Activated CD4-positive, alpha-beta T cell treated with anti-CD3 and anti-CD28 coated beads for 24 hours (primary cell): ENCODE measurements at places on chromosomes 5 and 9.

DNA sequence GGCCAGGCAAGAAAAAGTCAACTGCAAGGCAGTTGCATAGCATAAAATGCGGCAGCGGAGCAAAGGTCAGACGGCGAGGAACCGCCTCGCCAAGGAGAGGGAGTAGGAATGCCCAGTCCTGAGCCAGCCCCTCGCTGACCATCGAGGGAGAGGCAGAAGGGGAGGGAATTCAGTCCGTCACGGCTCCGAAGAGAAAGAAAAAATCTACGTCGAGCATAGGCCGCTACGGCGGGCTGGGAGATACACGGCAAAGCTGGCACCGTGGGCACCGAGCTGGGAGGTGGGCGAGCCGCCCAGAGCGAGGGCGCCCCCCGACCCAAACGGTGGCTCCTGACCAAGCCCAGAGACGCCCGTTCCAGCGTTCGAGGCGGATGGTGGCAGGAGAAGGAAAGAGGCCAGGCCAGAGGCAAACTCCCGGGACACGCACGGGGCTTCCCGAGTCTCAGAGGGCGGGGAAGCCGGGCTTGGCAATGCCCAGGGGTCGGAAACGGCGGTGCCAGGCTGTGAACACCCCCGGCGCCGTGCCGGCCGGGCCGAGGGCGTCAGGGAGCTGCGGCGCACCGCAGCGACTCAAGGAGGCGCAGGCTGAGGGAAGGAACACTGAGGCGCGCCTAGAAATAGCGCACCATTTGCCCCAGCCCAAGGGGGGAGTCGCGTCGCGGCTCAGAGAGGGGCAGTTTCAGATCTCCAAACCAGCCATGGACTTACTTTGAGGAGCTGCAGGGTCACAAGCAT, 518 bp downstream of the SPRY4 start:
- no peak for DNase-seq

DNA sequence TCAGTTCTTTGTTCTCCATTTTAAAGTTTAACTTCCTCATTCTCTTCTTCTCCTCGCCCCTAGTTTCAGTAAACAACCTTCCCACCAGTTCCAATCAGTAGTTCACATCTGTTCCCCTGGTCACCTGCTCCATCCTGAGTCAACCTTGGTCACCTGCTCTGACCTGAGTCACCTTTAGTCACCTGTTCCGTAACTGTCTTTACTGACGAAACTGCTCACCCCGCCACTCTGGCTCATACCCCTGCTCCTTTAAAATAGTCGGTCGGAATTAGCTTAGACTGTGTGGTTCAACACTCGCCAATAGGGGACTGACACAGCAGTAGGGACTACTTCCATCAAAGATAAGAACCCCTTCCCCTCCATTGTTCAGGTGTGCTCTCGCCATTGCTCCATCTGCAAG, 76.3 kb upstream of the GPBP1 start:
- no peak for DNase-seq

DNA sequence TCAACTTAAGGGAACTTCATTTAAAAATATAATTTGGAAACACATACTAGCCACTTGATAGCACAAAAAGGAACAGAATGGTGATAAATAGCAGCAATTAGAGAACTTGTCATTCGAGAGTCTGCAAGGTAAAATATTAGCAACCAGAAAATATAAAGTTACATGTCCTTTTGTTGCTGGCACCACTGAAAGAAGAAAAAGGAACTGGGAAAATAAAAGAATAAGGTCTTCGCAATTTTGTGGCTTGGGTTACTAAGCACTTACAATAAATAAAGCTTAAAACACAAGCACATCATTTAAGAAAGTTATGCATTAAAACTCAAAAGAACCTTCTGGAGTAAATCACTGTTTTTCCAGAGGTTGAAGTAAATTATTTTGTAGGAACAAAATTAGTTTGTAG, 149.9 kb upstream of the FBN2 start:
- no peak for DNase-seq

GRCh38 chr5:128109138-128109537, 25.6 kb downstream of the SLC12A2 start:
- no peak for DNase-seq

- no peak for DNase-seq
Measured at GRCh38 chr5:88845081-88845697, 37.8 kb downstream of the MEF2C start.

DNA sequence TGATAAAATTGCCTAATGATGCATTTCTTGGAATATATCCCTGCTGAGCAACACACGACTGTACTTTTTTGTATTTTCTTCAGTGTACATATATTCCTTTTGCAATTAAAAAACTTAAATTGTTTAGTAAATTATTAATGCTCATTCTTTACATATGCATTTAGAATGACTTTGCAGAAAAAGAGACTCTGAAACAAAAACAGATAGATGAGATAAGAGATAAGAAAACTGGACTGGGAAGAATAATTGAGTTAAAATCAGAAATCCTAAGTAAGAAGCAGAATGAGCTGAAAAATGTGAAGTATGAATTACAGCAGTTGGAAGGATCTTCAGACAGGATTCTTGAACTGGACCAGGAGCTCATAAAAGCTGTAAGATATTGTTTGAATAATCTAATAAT, 32.7 kb downstream of the RAD50 start:
- no peak for DNase-seq

DNA sequence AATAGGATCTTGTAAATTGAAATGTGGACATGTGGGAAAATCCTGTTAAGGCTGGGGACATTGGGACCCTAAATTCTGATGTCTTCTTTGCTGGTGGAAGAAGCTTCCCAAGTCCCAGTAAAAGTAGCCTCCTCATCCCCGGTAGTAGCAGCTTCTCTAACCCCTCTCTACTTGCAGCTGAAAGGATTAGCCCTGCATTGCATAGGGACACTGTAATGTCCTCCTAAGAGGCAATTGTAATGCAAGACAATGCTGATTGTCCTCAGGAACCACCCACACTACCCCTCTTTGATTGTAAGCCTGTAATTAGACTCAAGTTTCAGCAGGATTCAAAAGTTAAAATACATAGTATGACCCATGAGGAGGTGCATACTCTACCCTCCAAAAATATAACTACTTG, 1938.4 kb upstream of the C9orf72 start:
- no peak for DNase-seq

DNA sequence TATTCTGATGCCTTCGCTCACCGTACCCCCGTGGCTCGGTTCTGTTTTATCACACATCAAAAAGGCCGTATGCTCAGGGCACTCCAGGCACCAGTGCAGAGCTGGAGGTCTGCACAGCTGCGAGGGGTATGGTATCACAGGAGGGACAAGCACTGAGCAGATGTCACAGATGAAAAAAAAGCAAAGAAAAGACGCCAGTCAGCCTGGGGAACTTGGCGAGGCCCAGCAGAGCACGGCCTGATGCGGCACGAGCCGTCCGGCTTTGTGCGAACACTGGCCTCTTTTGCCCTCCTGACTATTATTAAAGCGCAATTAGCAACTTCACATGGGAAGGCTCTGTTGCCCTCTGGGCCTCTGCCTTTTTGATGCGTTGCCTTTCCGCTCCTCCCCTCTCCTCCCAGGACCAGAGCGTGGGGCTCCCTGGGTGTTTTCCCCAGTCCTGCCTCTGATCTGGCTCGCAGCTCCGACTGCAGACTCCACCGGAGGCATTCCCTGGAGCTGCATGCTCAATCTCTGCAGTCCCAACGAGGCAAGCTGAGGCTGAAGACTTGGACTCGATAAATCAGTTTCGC, 44.4 kb downstream of the AK8 start:
- no peak for DNase-seq

DNA sequence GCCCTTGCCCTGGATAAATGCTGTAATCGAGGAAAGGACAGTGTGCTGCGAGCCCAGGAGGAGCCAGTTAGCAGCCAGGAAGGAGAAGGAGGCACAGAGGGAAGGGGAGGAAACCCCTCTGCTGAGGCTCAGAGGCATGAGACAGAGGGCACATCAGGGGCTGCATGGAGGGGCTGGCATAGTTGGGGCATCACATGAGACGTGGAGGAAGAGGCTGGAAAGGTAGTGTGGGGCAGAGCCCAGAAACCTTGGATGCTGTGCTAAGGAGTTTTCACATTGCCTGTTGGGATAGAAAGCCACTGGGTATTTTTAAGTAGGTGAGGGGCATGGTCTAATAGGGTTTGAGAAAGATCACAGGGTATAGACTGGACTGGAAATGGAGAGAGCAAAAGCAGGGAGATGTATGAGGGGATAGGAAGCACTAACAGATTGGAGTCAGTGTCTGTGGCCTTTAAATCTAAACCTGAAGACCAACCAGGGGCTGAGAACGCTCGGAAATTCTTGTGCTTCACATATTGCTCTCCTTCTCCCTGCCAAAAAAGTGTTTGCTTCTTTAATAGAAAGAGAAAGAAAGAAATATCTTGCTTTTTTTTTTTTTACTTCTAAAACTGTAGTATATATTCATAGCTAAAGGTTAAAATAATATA, 33.0 kb upstream of the ANGPTL2 start:
- no peak for DNase-seq

- DNase-seq, result no peak
Measured at GRCh38 chr5:5381310-5381913, 41.1 kb upstream of the ICE1 start.

- DNase-seq, result no peak
Measured at GRCh38 chr5:137602721-137603273, 103.7 kb upstream of the SPOCK1 start.

- no peak for DNase-seq
Measured at GRCh38 chr9:7089406-7090193, 331.8 kb downstream of the KDM4C start.

- no peak for DNase-seq
Measured at GRCh38 chr9:69090140-69090750, 54.7 kb downstream of the FXN start.

DNA sequence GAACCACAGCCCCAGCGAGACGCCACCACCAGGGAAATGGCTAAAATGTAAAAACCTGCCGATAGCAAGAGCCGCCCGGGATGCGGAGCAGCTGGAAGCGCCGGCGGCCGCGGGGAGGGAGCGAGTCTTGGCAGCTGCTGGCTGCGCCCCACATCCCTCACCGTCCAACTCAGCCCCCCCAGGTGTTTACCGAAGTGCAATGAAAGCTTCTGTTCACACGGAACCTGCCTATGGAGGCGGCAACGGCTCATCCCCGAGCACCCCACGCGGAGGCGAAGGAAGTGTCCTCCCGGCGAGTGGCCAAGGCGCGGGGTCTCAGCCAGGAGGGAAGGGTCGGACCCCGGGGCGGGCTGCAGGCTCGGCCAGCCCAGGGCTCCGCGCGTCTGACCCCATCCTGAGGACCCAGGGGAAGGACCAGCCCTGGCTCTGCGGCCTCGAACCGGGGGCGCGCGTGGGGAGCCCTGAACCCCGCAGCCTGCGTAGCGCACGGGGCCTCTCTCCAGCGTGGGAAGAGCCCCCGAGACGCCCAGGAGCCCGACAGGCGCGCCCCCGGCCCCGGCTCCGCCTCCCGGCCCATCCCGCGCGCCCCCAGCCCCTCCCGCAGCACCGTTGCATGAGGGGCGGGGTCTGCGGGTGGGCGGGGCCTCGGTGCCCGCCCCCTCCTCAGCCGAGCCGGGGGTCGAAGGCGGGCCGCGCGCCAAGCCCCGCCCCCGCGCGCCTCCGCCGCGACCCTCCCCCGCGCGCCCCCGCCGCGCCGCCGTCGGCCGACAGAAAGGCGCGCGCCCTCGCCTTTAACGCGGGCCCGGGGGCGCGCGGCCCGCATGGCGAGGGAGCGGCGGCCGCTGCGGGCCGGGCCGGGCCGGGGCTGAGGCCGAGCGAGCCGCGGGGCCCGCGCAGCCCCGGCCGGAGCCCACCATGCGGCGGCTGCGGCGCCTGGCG, at the start of gene DIPK1B:
Gene DIPK1B (plus strand): TSS at position 822 of the 939 bp plus-strand sequence. CDS start 94 bp downstream, at position 916.
- DNase-seq, result no peak

DNA sequence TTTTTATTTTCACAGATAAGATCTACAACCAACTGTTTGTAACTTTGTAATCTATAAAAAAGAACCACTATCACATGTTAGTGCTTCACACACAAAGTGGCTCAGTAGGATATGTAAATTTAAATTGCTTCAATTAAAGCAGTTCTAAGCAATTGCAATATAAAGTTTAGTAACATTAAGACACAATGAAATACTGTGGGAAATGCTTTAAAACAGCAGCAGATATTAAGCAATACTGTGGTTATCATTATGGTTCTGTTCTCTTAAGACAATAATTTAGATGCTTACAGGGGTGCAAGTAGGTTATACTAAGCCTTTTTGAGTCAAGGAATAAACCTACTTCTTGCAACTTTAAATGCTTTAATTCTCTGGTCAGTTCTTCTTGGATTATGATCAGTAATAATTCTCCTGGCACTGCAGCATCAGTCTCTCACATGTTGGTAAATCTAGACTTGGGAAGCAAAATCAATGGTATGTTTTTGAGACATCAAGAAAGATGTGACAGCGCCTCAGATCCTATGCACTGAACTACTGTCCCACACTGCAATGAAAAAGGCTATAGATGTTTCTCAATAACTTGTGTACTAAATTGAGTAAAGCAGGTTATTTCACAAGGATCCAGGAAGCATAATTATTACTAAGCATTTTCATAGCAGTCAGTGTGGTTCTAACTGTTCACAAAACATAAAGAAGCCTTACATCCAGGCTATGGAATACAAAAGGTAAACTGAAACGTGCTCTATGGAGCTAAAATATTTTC, 338.7 kb upstream of the PDE4D start:
- no peak for DNase-seq

DNA sequence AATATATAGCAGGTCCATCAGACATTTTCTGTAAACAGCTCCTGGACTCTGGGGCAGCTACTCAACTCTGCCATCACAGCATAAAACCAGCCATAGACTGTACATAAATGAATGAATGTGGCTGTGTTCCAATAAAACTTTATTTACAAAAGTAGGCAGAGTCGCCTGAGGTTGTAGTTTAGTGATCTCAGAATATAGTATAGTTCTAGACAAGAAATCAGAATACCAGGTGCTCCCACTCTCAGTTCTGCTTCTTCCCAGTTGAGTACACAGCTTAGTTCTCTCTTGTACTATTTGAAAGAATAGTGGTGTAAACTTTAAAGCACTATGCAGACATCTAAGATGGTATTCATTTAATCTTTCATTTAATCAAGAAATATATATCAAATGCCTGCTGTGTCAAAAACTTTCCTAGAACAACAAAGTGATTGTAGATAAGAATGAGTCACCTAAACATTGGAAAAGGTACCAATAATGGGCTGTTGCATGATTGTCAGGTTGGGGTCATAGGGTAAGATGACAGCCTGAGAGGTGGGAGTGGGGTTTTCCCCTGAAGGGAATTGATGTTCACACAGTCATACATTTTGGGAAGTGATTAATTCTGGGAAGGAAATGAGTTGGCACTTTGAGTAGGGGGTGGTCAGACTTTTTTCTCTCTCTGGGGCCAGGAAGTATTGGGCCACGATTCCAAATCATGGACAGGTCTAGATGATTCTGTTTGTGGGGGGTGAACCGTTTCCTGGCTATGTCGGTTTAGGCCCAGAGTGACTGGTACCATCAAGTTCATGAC, 37.0 kb downstream of the TNFSF8 start:
- no peak for DNase-seq

- DNase-seq, result no peak
Measured at GRCh38 chr5:146540414-146540813, 24.4 kb upstream of the GPR151 start.
